Central memory CD4-positive, alpha-beta T cell (primary cell): ENCODE measurements at places on chromosomes 7 and 10.

GRCh38 chr10:109696981-109697775 lies 226.1 kb downstream of the XPNPEP1 start:
- no peak for DNase-seq

GRCh38 chr10:71161425-71161824 lies 50.9 kb upstream of the UNC5B start:
- DNase-seq, result no peak

DNA sequence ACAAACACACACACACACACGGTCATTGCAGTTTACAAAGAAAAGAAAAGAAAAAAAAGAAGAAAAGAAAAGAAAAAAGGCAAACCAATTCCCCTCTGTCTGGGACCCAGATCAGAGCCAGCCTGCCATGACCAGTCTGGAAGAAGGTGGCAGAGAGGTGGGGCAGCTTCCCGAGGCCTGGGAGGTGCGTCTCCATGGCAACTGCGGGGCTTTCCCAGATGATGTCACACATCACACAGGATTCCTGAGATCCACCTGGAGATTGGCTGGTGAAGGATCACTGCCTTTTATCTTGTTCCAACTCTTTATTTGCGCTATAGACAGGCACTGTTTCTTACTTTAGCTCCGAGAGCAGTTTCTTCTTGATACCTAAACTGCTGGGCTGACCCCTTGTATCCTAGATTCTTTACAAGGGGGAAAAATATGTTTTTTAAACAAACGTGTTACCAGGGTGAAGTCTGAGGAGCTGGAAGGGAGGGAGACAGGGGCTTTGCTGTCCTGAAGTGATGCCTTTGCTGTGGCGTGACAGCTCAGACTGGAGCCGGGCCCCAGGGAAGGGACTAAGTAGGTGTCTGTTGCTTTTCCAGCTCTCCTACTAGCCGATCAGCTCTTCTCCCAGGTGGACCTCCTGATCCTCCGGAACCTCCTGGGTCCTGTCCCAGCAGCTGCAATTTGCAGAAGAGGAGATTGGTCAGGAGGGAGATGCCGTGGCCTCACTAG lies 298.5 kb downstream of the KLF6 start:
- no peak for DNase-seq

- DNase-seq, result no peak
These were observed 87.9 kb upstream of the IKZF1 start for GRCh38 chr7:50216626-50217025.

- DNase-seq, result no peak
These were observed 110.6 kb upstream of the COL1A2 start for GRCh38 chr7:94284104-94284503.

GRCh38 chr7:24722386-24723177 lies 34.7 kb downstream of the GSDME start:
- DNase-seq, result no peak

- DNase-seq, result no peak
These were observed 116.4 kb upstream of the SEM1 start for GRCh38 chr7:96826089-96826488.

- peak; percentile 33 for DNase-seq
These were observed 34.9 kb upstream of the STEAP1 start for GRCh38 chr7:90119178-90119971.
